Stimulated activated CD4-positive, alpha-beta T cell treated with anti-CD3 and anti-CD28 coated beads, Interleukin-12 subunit alpha, Interleukin-12 subunit beta, amount 100 ng/mL, for 24 hours (primary cell): ENCODE measurements at places on chromosomes 5 and 9.

- DNase-seq, result no peak
Measured at GRCh38 chr5:61991430-61991829, 314.6 kb upstream of the KIF2A start.

GRCh38 chr5:21173526-21173925 is 1185.5 kb upstream of the CDH18 start:
- no peak for DNase-seq

DNA sequence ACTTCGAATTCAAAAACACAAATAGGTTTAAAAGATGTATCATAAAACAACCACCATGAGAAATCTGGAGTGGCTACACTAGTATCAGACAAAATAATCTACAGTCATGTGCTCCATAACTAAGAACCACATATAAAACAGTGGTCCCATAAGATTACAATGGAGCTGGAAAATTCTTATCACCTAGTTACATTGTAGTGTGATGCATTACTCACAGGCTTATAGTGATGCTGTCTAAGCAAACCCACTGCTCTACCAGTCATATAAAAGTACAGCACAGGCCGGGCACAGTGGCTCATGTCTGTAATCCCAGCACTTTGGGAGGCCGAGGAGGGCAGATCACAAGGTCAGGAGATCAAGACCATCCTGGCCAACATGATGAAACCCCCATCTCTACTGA is 160.1 kb downstream of the ROR2 start:
- DNase-seq, result no peak

DNA sequence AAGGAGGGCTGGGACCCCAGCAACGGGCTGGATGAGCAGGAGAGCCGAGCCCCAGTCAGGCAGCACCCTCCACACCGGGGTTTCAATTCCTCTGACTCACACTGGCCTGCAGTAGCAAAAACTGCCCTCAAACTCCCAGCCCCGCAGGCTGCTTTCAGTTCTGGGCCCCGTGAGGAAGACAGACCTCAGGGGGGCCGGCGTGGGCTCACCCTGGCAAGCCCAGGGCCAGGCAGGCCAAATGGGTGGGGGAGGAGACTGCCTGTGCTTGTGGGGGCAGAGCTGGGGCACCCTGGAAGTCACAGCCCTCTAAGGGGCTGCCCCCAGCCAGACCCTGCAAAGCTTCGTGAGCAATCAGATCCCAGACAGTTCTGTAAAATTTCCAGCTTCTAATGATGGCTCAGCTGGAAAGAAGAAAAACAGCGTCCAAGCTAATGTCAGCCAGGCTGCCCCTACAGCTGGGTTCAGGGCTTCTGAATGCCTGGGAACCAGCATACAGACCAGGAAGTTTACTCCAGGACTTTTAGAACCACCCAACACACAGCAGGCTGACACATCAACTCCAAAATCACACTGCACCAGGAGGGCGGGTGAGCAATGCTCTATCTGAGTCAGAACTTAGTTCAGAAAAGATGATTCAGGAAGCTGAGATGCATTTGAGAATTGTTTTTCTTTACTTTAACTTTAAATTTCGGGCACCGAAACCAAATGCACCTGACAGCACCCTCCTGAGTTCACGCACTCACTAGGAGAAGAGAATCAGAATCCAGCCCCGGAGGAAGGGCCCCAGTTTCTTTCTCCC is 34.7 kb downstream of the LPCAT1 start:
- DNase-seq, result no peak

- DNase-seq, result no peak
Measured at GRCh38 chr5:95821110-95822021, 1.2 kb downstream of the GLRX start.

DNA sequence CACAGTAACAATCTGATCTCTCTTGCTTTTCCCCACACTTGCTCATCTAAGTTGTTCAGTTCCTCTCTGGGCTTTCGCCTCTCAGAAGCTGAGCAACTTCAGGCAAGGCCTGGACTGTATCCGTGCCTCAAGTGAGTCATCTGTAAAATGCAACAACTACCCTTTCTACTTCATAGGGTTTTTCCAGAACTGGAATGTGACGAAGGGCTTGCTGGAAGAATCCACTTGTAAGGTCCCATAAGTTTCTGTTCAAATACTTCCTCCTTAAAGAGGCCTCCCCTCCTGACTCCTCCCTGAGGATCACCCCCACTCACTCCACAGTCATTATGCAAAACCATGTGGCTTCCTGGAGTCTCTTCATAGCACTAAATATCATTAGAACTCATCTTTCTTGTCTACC is 17.5 kb upstream of the INSYN2B start:
- no peak for DNase-seq

GRCh38 chr5:125181955-125182354 is 435.5 kb upstream of the ZNF608 start:
- no peak for DNase-seq

- DNase-seq, result no peak
Measured at GRCh38 chr5:106759581-106759980, 911.2 kb downstream of the EFNA5 start.

- no peak for DNase-seq
Measured at GRCh38 chr5:114435885-114436299, 74.0 kb downstream of the KCNN2 start.

- peak; percentile 44 for DNase-seq
Measured at GRCh38 chr9:91949946-91950664, at the start of gene ROR2. Gene ROR2 (minus strand): TSS chr9:91950228.

GRCh38 chr5:24642022-24642421 is 2.8 kb downstream of the CDH10 start:
- no peak for DNase-seq

DNA sequence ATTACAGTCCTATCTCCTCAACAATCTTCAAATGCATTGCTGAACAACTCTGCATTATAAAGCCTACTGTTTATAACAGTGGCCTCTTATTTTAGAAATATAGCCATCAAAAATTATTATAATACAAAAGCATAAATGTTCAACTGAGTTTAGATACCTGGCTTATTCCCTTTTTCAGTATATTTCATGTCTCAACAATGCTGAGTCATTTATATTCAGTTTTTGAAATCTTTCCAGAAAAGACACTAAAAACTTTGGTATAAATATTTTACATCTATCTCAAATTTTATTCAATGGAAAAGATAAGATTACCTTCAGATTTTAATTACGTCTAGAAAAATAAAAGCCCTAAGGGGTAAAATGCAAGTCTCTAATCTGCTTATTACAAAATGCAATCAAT is 37.9 kb downstream of the LURAP1L start:
- no peak for DNase-seq

GRCh38 chr5:90866915-90867731 is 308.5 kb downstream of the ADGRV1 start:
- no peak for DNase-seq

DNA sequence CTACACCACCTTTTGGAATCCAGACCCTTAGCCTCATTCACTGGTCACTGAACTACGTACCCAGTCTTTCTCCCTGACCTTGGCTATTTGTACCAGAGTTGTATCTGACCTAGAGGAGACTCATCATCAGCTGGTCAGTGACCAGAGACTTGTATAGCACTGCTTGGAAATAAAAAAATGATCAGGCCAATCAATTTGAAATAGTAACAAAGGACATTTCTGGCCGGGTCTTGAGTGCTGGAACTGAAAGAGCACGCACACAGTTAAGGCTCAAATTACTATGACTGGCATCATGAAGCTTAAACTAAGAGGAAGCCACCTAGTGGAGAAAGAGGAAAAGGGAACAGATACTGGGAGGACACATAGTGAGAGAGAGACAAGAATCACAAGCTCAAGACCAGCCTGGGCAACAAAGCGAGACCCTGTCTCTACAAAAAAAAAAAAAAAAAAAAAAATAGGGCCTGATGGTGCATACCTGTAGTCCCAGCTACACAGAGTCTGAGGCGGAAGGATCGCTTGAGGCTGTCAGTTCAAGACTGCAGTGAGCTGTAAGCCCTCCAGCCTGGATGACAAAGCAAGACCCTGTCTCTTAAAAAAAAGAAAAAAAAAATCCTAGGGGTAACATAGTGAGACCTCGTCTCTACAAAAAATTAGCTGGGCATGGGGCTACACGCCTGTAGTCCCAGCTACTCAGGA is 12.8 kb upstream of the SRP19 start:
- no peak for DNase-seq
